ENCODE measurements at places on chromosomes 16 and 17.
A peak's percentile ranks its signal among the peaks of the same experiment; 100 is the strongest.

DNA sequence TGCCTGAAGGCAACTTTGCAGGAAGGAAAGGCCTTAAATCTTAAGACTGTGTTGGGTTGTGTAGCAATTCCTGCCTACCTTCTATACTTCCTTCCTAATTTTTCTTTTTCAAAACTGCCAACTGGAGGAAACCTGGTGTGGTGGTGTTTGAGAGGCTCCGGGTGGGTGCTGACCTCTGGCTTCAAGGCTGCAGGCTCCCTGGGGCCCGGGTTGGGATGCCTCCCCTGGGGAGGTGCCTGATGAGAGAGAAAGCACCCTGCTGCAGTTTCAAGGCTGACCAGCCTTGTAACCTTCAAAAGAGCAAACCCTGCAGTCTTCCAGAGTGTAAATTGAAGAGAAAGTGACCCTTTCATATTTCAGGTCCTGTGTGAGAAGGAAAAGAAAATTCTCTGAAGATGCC, 55.9 kb downstream of the MSI2 start:
- no peak for DNase-seq

DNA sequence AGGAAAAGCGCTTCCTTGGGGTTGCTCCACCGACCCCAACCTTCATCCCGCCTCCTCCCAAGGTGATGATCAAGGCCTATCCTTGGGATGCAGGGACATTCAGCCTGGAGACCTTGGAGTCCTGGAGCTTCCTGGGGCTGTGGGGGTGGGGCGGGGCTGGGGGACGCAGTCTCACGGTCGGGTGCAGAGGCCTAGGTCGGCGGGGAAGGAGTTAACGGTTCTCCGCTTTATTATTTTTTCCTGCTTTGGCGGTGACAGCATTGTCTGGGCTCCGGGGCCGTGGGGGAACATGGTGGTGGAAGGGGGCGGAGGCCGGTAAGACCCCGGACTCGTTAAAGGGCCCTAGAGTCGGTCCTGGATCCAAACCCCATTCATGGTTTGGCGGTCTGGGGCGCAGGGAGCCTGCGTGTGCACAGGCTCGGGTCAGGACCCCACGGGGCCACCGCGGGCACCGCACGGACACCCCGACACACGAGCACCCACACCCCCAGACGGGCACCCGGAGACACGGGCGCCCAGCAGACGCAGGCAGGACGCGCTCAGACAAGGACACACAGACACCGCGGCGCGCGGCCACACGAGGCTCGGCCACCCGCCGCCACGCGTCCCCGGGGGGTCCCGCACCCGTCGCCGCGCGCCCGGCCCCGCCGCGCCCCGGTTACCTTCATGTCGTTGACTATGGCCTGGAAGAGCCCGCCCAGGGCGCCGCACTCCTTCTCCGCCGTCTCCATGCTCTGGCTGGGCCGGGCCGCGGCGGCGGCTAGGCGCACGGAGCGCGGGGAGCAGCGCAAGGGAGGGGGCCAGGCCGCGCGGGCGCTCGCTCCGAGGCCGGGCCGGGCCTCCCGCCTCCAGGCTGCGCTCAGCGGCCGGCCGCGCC, 554 bp downstream of the MTSS2 start:
- DNase-seq: no peak

GRCh38 chr16:89355686-89356085, 134.7 kb downstream of the ANKRD11 start:
- DNase-seq: no peak

DNA sequence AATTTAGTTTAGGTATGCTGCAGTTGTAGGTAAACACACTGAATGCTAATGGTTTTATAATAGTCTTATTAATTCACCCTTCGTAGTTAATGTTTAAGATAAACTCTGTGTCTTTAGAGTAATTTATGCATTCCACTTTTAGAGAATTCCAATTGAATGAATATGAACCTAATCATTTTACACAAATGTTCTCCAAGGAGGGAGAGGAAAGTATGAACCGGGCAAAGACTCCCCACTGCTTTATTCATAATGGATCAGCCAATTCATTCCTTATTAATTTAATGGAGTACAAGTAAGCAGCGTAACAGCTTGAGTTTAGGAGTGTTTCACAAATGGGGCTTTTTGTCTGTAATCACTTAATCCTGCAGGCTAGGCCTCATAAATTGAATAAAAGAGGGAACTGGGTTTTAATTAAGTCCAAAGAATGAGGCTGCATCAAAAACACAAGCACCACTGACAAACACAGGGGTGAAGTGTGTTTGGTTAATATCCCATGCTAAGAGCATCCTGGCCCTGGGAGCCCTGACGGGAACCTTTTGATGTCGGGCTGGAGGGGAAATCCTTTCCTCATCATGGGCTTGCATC, 375.7 kb upstream of the DYNLRB2 start:
- DNase-seq: no peak

- no peak for DNase-seq
These were observed at the start of gene OTOA for GRCh38 chr16:21663889-21664647. Gene OTOA, plus strand, starts transcription at chr16:21663968. Its CDS starts 14,547 bp downstream, at chr16:21678515.

- no peak for DNase-seq
These were observed 5.5 kb upstream of the SECTM1 start for GRCh38 chr17:82338858-82339633.

DNA sequence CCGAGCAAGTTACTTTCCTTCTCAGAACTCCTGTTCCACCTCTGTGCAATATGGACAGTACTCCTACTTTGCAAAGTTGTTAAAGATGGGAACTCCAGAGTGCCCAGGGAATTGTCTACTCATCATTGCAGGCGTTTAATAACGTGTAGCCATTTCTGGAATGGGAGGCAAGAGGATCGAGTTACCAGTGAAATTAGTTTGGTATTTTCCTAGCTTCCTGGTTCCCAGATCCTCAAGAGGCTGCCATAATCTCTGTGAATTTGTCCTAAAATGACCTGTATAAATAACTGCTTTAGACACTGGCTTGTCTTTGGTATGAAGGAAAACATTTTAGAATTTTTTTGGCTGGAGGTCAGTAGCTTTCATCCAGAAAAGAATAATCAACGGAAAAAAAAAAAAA, 27.7 kb downstream of the WWOX start:
- DNase-seq: no peak

- DNase-seq: no peak
These were observed 316.8 kb downstream of the CA10 start for GRCh38 chr17:51841669-51842068.

DNA sequence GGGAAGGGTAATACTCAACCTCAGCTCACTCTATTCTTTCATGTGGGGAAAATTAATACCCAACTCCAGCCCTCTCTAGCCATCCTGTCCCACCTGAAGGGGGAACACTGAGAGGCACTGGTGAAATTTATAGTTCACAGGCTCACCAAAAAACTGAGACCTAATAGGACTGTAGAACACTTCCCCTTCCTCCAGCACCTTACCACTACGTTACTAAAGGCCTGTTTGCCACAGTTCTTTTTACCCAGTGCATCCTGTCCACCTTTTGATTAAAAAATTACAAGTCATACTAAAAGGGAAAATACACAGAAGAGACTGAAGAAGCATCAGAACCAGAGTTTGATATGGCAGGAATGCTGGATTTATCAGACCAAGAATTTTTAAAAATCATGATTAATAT, 26.0 kb downstream of the DHRS7B start:
- no peak for DNase-seq

- no peak for DNase-seq
These were observed 19.5 kb upstream of the SCNN1B start for GRCh38 chr16:23282568-23282967.

- no peak for DNase-seq
These were observed 18.3 kb upstream of the RASD1 start for GRCh38 chr17:17514361-17514992.

GRCh38 chr17:35242805-35243560, at the start of gene SLFN5:
Gene SLFN5, plus strand, starts transcription at chr17:35243072. Its CDS starts 15,619 bp downstream, at chr17:35258691.
- peak; percentile 93 for DNase-seq

- DNase-seq: peak; percentile 68
These were observed 618 bp downstream of the TRIM47 start for GRCh38 chr17:75877752-75878173.

DNA sequence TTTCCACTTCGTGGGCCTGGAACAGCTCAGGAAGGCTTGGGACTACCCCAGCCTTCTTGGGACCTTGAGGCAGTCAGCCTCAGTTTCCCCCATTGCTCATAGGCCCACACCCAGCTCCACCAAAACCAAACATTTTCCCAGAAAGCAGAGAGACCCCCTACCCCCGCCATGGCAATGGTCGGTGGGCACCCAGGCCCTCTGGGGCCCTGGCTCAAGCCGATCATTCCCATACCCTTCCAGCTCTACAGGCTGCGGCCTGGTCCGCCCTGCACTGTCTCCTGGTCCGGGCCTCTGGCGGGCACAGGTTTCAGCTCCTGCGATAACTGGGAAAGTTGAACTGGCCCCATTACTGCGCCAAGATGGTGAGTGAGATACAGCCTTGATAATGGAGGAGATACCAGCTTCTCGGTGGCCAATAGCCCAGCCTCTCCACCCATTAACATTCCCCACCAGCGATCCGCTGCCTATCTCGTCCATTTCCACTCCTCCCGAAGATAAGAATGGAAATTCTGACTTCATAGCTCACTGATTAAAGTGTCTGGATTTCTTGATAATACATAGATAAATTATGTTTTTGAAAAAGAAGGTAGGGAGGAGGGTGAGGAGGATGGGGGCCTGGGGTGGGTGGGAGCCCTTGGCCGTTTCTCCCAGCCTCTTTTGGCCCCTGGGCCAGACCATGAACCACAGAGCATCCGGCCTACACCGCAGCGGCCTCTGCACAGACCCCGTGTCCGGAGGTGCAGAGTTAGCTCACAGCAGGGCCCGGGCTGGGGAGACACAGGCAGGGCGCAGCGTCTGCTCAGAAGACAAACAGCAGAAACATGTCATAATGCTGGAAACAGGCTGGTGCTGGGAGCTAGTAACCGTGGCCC, 11.6 kb downstream of the ZFPM1 start:
- no peak for DNase-seq

DNA sequence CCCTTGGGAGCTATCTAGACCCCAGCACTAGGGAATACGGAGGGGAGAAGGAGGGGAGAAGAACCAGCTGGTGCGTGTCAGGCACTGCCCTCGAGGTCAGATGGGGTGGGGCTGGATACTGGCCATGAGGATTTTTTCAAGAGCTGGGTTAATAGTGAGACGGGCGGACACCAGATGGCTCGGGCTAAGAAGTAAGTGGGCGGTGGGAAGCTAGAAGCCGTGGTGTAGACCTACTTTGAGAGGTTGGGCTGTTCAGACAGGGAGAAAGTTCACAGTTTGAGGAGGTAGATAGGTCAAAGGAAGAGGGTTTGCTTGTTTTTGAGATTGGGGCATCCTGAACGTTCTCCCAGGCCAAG, 303.8 kb downstream of the SEC14L1 start:
- no peak for DNase-seq

DNA sequence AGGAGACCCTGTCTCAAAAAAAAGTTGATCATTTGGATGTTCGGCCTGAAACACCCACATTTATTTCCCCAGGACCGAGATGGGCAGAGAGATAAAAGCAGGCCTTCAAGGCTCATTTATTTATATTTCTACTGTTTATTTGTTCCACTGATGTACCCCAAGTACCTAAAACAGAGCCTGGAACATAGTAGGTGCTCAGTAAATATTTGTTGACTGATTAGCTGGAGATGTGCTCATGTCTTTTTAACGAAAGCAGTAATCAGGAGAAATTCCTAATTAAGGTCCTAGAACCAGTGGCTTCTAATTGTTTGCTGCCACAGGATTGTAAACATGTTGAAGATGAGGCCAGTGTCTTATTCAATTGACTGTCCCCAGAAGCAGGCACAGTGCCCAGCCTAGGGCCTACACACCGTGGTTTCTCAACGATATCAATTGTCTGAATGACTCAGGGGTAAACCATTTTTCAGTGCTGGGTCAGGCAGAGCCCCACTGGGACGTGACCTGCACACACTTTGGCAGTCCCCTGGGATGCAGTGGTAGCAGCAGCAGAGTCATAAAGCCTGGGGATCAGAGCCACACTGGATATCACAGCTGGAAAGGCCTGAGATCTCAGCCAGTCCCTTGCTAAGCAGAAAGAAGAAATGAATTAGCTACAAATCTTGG, 34.8 kb downstream of the SOST start:
- no peak for DNase-seq

DNA sequence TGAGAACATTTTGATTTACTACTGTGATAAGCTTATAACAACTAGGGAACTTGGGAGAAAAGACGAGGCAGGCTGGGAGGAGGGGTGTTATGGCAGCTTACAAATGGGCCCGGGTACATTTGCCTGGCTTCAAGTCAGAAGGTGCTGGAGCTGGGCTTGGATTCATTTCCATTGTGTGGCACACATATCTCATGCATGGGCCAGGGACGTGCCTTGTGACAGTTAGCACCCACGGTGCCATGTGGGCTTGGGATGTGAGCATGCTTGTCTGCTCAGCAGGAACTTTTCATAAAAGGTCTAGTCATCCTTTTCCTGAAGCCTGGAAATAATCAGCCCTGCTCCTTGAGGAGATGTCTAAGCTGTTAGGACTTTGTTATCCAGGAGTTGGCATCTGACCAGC, 572.2 kb downstream of the CDH13 start:
- no peak for DNase-seq

DNA sequence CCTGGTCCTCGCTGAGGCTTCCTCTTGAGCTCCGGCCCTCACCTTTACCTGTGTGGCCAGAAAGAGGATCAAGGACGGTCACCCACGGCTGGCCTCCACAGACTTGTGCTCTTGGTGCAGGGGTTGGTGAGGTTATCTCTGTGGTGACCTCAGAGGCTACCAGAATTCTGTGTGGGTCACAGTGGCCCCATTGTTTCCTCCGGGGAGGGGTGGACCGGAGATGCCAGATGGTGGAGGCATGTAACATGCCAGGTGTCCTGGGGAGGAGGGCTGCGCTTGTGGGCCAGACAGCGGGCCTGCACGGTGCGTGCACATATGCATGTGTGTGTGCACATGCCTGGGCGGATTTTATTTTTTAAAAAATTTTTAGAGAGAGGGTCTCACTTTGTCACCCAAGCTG, 6.3 kb downstream of the SGCA start:
- DNase-seq: no peak

DNA sequence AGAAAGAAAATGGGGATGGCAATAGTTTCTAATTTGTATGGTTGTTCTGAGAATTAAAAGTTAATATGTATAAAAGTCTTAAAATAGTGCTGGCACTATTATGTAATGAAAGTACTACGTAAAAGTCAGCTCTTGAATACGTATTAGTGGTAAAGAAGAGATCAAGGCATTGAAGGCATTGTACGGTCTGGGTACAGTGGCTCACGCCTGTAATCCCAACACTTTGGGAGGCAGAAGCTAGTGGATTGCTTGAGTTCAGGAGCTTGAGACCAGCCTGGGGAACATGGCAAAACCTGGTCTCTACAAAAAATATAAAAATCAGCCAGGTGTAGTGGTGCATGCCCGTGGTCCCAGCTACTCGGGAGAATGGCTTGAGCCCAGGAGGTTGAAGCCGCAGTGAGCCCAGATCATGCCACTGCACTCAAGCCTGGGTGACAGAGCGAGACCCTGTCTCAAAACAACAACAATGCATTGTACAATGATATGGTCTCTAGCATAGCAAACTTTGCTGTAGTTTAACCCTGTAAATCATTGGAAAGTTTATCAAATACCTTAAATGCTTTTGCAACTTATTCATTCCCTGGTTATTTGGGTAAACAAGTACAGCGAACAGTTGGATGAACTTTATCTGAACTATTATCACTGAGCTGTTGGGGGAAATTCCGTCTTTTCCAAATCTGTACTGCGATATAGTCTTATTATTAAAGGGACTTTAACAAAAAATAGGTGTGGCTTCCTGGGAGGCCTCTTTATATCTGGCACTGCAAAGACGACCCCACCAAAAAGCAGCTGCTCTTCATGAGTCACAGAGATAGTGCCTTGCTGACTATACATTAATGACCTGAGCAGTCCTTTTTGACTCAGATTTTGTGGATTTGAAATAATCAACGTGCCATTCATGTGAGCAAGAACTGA, 73.6 kb downstream of the GPRC5B start:
- DNase-seq: no peak

- no peak for DNase-seq
These were observed 11.5 kb downstream of the GPT2 start for GRCh38 chr16:46895399-46896313.

- no peak for DNase-seq
These were observed 79.9 kb downstream of the MRC2 start for GRCh38 chr17:62707425-62707739.

Measured in stimulated activated CD4-positive, alpha-beta T cell treated with anti-CD3 and anti-CD28 coated beads, Interleukin-4, amount 100 ng/mL, for 24 hours (primary cell).